ENCODE measurements at places on chromosomes 7 and 10. TPM values are rescaled to one million over a fixed set of nuclear protein-coding genes. Genes with fewer than 3 reads are reported as not detected.

WEE2 gene
- total RNA-seq = not detected

GRCh38 chr7:130352194-130353074, 7.8 kb downstream of the CPA5 start:
- no peak for ATAC-seq

BLNK gene
- 0.27 TPM for total RNA-seq

DNA sequence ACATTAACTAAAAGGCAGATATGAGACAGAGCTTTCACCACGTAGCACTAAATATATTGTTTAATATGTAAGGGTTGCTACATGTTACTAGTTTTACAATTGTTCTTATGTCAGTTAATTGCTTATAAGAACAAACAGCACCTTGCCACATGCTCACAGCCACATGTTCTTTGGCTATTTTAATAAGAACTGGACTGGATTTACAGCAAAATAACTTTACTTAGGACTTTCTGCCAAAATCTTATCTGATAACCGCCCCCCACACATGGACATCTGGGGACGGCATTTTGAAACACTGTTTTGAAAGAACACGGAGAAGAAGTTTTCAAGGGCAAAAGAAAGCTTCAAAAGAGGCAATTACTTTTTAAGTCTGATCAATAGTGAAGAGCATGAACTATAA, 45.3 kb downstream of the JAZF1 start:
- no peak for ATAC-seq

- ATAC-seq = no peak
Measured at GRCh38 chr10:89888321-89889070, 187.1 kb downstream of the KIF20B start.

LDB3 gene
- total RNA-seq = 45.8 TPM

NRG3 gene
- total RNA-seq = 0.54 TPM

- ATAC-seq = no peak
Measured at GRCh38 chr7:139683137-139683921, 94.5 kb downstream of the HIPK2 start.

All from gastroesophageal sphincter (tissue), 4 donors.